ENCODE measurements at places on chromosomes 12 and 14. TPM values are rescaled to one million over a fixed set of nuclear protein-coding genes. Genes with fewer than 3 reads are reported as not detected.

The CMKLR1 gene
- total RNA-seq = 6.1 TPM

The CDC42BPB gene
- 83.1 TPM for total RNA-seq

The CMA1 gene
- total RNA-seq = not detected

The SLC6A13 gene
- total RNA-seq = 1.1 TPM

The LRRIQ1 gene
- total RNA-seq = 1.1 TPM

The DEPDC4 gene
- 0.82 TPM for total RNA-seq

The P2RX7 gene
- total RNA-seq = 2.3 TPM

The ATP23 gene
- 10.2 TPM for total RNA-seq

The SLC5A8 gene
- total RNA-seq = 0.41 TPM

The WNT1 gene
- total RNA-seq = not detected

The USP44 gene
- 0.31 TPM for total RNA-seq

The TRIM9 gene
- total RNA-seq = 1.1 TPM

The PTGES3 gene
- 92.4 TPM for total RNA-seq

The KCNA5 gene
- 3.7 TPM for total RNA-seq

The LRFN5 gene
- 8.8 TPM for total RNA-seq

The OR6C2 gene
- not detected for total RNA-seq

The C12orf54 gene
- not detected for total RNA-seq

The ERH gene
- 54.1 TPM for total RNA-seq

The CLBA1 gene
- total RNA-seq = 6.4 TPM

The NFATC4 gene
- 56.6 TPM for total RNA-seq

The POLR3B gene
- 24.1 TPM for total RNA-seq

The TTC6 gene
- total RNA-seq = 5.2 TPM

The SRGAP1 gene
- 6.1 TPM for total RNA-seq

The VSIG10 gene
- 17.3 TPM for total RNA-seq

The ZCRB1 gene
- total RNA-seq = 17.0 TPM

The NDUFA12 gene
- total RNA-seq = 131 TPM

The TRHDE gene
- 1.8 TPM for total RNA-seq

The ZNF891 gene
- total RNA-seq = 3.6 TPM

The LRTM2 gene
- total RNA-seq = not detected

All from tongue (tissue), 3 donors.